ENCODE measurements at places on chromosomes 12 and 14. TPM values are rescaled to one million over a fixed set of nuclear protein-coding genes. Genes with fewer than 3 reads are reported as not detected.

Gene SLC6A12
- total RNA-seq = 6.7 TPM

Gene KRT83
- total RNA-seq = not detected

Gene GPRC5D
- total RNA-seq = not detected

Gene POTEM
- total RNA-seq = not detected

Gene DACT1
- 3.9 TPM for total RNA-seq

Measured in body of pancreas (tissue), 4 donors.